ENCODE measurements at places on chromosomes 7 and 10.

GRCh38 chr10:126673565-126673964 is 3.1 kb upstream of the C10orf90 start:
- no peak for DNase-seq

DNA sequence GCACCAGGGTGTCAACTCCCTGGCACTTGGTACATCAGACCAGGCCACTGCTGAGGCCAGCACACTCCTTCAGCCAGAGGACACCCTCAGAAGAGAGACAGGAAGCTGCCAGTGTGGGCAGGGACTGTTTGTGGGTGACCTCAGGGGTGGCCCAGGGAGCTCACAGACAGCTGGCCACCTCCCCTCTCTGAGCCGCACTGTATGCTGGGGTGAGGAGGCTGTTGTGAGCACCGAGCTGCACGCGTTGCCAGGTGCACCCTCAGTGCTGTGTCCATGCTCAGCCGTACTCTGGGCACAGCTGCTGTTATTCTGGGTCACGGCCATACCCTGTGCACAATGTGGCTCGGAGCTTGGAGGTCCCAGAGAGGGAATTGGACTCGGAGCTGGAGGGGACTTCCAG is 61.5 kb upstream of the NANOS1 start:
- no peak for DNase-seq

DNA sequence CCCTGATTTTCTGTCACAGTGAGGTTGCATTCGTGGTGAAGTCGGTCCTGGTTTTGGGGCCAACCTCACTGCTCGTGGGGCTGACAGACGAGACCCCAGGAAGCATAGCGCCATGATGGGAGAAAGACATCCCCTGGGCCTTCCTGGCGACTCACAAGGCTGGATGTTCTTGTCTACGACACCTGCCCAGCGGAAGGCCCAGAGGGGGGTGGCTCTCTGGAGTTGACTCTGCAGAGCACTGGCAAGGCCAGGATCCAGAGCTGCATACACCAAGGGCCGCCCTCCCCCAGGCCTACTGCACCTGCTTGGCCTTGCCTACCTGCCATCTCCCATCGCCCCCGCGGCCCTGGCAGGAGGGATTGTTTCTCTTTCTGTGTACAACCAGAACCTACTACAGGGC is 608.9 kb downstream of the PTPRN2 start:
- DNase-seq = no peak

DNA sequence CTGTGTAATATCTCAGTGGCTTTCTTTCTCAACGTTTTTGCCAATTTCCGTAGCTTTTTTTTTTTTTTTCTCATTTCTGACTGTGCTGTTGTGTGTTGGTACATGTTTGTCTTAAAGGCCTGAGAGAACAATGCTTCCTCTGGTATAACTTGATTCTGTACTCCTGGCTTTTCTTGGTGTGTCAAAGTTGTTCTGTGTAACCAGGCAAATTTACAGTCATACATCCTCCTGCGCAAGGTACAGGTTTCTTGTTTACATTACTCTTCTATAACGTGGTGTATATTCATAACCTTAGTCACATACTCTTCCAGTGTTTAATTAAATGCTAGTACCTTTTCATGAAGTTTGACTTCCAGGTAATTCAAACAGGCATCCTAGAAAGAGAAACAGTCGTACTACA is 8.3 kb upstream of the ARHGAP12 start:
- DNase-seq = no peak

GRCh38 chr7:30286749-30287148 is 2.4 kb downstream of the ZNRF2 start:
- DNase-seq = no peak

- DNase-seq = no peak
These were observed 3.9 kb upstream of the INA start for GRCh38 chr10:103273041-103273441.

DNA sequence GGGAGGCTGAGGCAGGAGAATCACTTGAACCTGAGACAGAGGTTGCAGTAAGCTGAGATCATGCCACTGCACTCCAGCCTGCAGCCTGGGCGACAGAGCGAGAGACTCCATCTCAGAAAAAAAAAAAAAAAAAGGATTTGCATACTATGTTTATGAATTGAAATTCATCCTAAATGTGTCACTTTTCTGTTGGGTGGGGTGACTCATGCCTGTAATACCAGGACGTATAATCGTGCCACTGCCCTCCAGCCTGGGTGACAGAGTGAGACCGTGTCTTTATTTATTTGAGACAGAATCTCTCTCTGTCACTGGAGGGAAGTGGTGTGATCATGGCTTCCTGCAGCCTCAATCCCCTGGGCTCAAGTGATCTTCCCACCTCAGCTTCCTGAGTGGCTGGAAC is 5.8 kb downstream of the ZNF212 start:
- no peak for DNase-seq

DNA sequence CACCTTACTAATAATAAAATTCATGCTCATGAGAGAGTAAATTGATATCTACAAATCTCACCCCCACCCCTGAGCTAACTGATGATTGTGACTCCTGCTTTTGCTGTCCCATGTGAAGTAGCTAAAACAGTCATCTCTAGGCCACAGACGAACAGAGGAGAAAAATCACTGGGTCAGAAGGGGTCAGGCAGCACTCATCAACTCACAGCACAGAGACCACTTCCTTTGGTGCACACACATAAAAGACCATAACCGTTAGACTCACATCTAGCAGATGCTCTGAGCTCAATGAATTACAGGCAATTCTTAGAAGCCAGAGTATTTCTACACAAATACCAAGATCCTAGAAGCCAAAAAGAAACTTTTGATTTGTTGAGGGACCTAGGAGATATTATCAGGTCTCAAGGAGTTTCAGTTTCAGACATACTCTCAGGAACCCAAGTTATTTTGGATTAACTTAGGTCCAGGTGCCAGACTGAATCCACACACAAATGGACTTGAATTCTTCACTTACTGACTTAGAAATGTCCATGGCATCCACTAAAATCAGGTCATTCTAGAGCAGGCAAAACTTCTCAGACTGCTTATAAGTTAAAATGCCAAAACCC is 65.0 kb upstream of the TES start:
- no peak for DNase-seq

- DNase-seq = no peak
These were observed 498 bp downstream of the RHOBTB1 start for GRCh38 chr10:60943316-60944057.

GRCh38 chr10:11760861-11761260 is 18.7 kb downstream of the ECHDC3 start:
- DNase-seq = no peak

DNA sequence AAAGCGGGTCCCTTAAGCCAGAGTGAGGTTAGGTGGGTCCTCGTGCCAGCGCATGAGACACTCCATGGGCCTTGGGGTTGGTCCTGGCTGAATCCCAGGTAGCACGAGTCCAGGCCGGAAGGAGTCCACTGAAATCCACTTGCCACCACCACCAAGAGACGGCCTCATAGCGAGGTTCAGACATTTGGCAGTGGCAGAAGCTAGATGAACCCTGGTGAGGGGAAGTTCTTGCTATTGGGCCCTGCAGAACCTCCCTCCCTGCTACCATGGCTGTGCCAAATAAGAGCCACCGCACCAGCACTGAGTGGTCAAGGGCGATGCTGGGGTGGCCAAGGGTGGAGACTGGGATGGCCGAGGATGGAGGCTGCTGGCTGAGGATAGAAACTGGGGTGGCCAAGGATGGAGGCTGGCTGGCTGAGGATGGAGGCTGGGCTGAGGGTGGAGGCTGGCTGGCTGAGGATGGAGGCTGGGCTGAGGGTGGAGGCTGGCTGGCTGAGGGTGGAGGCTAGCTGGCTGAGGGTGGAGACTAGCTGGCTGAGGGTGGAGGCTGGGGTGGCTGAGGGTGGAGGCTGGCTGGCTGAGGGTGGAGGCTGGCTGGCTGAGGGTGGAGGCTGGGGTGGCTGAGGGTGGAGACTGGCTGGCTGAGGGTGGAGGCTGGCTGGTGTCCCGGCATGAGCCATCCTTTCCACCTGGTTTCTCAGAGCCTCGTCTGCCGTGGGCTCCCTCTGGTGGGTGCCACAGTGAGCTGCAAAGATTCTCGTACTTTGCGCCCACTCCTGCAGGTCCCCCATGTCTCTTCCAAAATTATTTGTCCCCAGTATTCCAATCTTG is 88.2 kb downstream of the ELFN1 start:
- no peak for DNase-seq

- DNase-seq = no peak
These were observed 3.2 kb downstream of the GNB2 start for GRCh38 chr7:100676501-100677306.

GRCh38 chr7:139991269-139991666 is 71.5 kb downstream of the PARP12 start:
- no peak for DNase-seq

GRCh38 chr10:104706886-104707285 is 65.8 kb downstream of the SORCS3 start:
- no peak for DNase-seq

- no peak for DNase-seq
These were observed 94.4 kb upstream of the KIF5B start for GRCh38 chr10:32150532-32151101.

DNA sequence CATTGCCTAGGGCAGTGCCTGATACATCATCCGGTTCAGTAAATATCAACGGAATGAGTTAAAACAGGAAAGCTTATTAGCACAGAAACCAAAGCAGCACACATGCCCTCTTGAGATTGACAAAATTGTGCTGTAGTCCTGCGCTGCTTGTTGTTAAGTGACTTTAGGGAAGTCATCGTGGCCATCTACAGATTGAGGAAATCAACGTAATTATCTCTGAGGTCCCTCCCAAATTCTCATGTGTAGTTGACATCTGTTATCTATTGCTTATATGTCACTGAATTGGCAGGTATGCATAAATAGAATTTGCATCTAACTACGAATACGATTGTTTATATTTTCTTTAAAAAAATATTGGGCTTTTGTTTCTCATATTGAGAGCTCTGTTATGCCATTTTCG is 3.5 kb upstream of the GNB2 start:
- DNase-seq = no peak

- DNase-seq = no peak
These were observed 115.2 kb downstream of the PLXNA4 start for GRCh38 chr7:132461032-132461592.

DNA sequence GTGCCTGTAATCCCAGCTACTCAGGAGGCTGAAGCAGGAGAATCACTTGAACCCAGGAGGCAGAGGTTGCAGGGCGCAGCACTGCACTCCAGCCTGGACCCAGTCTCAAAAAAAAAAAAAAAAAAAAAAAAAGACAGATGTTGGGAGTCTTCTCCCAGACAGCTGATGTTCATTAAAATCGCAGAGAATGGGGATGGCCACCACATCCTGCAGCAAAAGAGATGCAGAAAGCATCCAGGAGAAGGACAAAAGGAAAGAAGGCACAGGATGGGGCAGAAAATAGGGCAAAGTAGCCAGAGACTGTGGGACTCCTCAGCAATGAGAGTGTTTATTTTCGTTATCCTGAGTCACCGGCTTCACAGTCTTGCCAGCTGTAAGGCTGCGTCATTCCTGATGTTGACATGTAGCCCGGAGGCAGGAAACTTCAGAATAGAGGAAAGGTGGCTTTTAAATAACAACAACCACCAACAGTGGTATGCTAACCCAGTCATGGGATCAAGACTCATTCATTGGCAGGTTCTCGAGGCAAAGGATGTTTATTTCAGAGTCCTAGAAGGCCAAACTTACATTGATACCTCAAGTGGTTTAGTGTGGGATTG is 149.5 kb upstream of the SVIL start:
- DNase-seq = no peak

DNA sequence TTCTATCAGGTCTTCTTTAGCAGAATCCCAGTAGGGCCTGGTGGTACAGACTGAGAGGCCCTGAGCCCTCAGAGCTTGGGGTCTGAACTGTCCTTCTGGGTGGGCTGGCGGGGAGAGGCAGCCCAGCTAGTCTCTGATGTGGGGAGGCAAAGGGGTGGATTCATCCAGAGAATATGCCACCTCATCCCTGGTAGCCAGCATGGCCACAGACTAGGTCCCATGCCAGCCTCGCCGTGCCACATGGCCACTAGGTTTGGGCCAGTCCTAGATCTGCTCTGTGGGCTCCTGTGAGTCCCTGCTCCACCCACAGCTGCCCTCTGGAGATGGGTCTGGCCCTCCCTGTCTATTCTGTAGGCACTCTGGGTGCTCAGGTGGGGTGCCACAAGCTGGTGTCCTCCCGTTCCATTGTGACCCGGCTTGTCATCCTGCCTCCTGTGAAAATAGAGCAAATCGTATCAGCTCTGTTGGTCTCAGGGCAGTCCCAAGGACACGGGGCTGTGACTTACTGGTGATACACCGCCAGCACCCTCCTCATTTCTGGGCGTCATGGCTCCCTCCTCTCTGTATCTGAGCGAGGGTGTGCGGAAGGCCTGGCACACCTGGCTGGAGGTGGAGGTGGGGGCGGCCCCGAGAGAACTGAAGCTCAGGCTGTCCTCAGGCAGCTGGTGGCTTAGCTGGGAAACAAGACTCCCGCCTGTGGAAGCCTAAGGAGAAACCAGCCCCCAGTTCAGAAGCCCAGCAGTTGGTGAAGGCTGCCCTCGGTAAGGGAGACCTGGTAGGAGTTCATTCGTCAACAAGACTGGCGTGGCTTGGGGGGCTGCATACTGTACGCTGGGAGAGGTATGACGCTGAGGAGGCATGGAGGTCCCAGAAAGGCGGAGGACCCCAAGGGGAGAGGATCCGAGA is 33.3 kb downstream of the UNC5B start:
- no peak for DNase-seq
